H1 (cell line): ENCODE measurements at places on chromosomes 6 and 20.

DNA sequence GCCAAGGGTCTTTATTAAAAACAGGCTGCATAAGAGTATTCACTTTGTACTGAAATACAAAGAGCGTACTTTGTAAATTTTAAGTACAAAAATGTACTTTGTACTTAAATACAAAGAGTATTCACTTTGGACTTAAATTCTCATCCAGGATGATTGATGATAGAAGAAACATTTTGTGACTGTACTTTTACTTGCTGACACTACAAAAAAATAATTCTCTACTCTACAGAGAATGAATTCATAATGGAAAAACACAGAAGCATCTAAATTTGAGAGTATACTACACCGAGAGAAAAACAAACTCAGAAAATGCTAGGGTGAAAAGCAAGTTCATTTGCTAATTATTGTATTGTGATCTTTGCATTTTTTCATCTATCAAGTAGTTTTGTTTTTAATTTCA, 54.4 kb upstream of the STXBP5 start:
- no peak for DNase-seq

GRCh38 chr6:1311400-1312202, at the start of gene FOXQ1:
Gene FOXQ1 (plus strand): TSS chr6:1312098. CDS start chr6:1312705, 607 bp downstream.
- DNase-seq: peak; percentile 81

DNA sequence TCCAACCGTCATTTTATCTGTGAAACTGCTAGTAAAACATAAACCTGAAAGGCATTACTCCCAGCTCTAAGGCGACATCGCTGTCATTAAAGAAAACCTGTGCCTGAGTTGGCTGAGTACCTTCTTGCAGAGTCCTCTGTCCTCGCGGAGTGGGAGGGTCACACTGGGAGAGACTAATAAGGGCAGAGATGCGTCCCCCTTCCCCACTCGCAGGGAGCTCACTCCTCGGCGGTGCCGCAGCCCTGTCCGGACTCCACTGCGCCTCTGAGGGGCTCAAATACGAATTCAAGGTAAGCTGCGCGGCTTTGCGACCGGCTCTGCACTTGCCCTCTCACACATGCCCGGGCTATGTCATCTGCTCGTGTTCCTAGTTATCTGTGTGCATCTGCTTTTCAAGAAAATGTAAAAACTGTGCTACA, at the start of gene COL19A1:
TSS of gene COL19A1 (plus strand) at position 206 of the 419 bp plus-strand sequence. CDS start 13,012 bp downstream, outside the sequence.
- DNase-seq: peak; percentile 60

DNA sequence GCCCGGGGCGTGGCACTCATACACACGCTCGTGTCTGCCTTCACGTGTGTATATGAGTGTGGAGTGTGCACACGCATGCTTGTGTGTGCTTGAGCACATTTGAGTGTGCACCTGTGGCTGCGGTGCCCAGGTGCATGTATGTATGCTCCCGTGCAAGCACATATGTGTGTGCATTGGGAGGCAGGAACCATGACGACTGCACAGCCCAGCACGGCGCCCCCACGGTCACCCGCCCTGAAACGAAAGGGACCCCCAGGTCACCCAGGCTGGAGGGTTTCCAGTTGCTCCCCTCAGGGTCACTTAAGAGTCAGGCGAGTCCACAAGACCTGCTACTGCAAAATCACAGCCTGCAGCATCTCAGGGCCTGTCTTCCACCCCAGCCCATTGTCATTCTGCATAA, 94.7 kb downstream of the YTHDF1 start:
- DNase-seq: no peak

DNA sequence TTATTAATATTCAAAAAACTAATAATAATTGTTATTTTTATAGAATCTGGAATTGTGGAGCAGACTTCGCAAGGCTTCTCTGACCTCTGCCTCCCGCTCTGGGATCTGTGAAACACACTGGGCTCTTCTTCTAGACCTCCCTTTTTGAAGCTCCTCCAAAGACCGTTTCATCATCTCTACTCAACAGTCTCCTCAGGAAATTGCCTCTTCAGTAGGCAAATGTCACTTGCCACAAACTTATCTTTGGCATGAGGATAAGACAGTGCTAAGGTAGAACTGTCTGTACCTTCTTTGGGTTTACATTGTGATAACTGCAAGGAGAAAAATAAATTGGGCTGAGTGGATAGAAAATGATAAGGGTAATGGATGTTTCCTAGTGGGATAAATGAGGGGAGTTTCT, 2.3 kb upstream of the MAS1L start:
- DNase-seq: no peak

GRCh38 chr6:1291381-1291780, 20.5 kb upstream of the FOXQ1 start:
- no peak for DNase-seq

DNA sequence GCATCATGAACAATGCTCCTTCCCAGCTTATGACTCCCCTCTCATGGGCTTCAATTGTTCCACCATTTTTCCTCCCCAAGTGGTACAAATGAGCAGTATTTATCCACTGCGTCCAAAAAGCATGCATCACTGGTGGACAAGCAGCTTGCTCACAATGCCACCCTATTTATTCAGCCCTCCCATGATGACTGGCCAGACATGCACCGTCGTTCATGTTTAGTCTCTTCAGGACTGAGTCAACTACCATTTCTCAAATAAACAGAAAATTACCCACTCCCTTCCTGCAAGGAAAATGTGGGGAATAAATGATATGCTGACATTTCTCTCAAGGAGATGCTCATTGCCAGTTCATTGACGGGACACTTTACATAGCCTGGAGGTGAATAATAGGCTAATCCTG, 300.4 kb downstream of the C6orf118 start:
- no peak for DNase-seq

GRCh38 chr6:137707590-137708360, 159.3 kb upstream of the TNFAIP3 start:
- no peak for DNase-seq

GRCh38 chr6:72836971-72837370, 215.1 kb downstream of the KCNQ5 start:
- DNase-seq: no peak

- no peak for DNase-seq
These were observed 20.2 kb downstream of the SNHG17 start for GRCh38 chr20:38414769-38415450.

DNA sequence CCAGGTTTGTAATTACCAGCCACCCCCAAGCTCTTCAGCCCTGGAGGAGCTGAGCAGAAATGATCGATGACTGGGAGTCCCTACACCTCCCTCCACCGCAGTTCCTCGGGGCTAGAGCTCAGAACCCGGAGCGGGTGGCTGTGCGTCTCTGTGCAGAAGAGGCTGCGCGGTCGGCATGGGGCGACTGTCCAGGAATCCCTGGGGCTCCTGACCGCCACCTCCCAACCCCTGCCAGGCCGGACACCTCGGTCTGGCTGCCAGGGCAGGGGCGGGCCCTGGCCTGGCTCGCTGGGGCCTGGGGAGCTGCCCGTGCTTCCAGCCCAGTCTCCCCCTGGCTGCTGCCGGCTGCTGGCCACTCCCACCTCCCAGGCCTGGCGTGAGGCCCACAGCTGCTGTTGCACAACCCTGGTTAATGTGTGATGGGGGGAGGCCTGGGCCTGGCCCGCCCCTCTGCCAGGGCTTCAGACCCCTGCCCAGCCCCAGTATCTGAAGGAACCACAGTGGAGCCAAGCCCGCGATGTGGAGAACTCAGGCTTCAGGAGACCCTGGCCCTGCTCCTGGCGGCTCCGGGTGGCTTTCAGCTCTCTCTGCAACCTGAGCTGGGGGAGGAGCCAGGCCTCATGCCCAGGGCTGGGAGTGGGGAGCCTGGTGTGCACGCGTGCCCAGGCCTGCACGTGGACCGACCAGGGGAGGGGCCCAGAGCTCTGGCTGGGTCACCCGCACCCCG, 1.2 kb downstream of the SLC2A4RG start:
- DNase-seq: peak; percentile 86

DNA sequence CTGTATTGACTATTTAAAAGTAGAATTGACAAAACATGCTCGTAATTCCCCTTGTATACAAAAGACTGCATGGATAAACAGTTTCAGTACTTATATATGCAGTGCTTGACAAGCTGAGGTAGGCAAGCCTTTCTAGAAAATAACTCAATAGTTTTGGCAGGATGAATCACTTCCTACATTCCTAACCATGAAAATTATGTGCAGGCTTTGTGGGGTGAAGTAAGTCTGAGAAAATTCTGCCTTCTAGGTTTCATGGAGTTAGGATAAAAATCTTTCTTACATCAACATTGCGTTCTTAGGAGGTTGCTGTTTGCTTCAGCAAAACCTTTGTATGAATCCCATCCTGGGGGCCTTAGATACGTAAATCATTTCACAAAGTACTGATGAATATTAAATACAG, 801.4 kb upstream of the EYS start:
- DNase-seq: no peak

GRCh38 chr20:24453869-24454268, 15.6 kb upstream of the SYNDIG1 start:
- DNase-seq: no peak

- no peak for DNase-seq
These were observed 100.7 kb downstream of the CDH26 start for GRCh38 chr20:60058879-60059278.

DNA sequence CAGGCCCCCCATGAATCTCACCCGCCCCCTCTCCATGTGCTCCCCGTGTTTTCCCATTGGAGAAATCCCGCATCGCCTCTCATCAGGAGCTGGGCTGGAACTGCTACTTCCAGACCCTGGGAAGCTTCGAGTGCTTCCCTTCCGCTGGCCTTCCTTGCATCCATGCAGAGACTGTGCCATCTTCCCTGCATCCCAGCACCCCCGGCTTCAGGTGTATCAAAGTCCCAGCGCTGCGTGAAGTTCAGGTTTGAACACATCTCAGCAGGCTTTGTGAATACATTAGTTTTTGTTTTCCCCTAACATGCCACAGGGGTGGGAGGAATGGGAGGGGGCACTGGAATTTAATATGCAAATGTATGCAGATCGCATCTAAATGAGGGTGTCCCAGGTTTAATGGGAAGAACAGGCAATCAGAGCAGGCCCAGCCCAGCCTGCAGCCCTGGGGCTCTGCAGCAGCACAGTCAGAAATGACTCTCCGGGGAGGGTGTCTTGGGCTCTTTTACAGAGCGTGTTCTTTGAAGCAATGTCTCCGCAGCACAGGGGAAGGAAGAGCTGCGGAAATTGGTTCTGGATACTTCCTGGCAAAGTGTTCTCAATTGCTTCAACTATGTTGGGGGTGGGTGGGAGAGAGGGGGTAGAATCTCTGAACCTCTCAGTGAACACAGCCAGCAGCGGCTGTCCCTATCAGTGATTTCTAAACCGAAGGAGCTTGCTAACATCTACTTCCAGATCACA, 8.3 kb upstream of the MMP9 start:
- no peak for DNase-seq

DNA sequence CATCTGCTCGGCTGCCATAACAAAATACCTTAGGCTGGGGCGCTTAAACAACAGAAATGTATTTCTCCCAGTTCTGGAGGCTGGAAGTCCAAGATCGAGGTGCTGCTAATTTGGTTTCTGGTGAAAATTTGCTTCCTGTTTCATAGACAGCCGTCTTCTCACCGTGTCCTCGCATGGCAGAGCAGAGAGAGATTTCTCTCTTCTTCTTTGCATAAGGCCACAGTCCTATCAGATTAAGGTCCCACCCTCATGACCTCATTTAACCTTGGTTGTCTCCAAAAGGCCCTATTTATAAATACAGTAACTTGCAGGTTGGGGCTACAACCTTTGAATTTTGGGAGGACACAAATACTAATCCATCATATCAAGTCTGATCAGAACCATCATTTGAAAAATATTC, 544.3 kb downstream of the KIF16B start:
- no peak for DNase-seq

DNA sequence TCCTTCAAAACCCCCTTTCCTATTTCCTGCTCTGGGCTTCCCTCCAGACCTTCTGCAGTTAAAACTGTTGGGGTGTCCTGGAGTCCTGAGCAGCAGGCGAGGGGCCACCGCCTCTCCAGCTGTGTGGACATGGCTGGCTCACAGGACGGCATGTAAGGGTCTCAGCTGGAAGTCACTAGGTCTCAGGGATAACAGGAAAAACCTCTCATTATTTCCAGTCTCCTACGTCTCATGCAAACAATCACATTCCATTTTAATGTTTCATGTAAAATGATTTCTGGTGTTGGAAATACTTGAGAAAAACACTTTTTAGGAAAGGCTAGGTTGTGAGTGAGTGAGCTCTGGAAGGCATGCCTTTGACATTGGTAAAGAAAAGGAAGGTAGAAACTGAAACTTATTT, 158.7 kb downstream of the SCML4 start:
- no peak for DNase-seq

- DNase-seq: no peak
These were observed 131.7 kb downstream of the LRRC1 start for GRCh38 chr6:53926505-53926904.

- no peak for DNase-seq
These were observed 59.5 kb downstream of the TBC1D32 start for GRCh38 chr6:121274666-121275295.

DNA sequence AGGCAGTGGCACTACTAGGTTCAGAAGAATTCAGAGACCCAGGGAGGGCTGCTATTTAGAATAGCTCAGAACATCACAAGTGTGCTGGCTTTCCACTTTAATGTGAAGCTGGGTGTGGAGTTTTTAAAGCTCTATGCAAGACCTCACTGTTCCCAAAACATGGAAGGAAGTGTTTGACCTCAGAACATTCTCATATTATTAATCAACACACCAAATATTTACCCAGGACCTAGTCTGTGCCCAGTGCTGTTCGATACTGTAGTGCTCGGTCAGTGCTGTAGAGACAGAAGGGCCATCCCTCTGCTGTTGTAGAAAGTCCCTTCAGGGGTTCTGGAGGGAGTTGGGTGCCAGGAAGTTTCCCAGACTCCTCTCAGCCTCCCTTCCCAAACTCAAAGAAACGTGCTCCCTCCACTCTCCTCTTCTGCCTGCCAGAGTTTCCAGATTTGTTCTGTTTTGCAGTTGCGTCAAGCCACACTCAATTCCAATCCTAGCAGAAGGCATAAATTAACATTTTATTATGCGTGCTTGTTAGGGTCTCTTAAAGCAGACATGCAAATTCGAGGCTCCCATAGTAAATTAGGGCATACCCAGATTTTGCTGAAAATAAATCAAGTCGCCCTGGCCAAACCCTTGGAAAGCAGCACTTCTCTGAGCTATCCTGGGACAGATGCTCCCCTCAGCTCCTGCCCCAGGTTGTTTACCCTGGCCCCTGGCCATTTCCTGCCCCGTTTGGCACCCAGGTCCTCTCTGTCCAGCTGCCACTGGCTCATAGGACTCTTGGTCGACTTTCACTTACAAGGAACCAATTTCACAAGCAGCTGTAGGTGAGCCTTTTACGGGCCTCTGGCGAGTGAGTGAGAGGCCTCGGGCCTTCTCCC, 248.6 kb downstream of the HIVEP2 start:
- DNase-seq: no peak

- no peak for DNase-seq
These were observed 15.2 kb downstream of the RPP21 start for GRCh38 chr6:30360139-30360538.

- no peak for DNase-seq
These were observed 12.6 kb upstream of the CARMIL1 start for GRCh38 chr6:25266456-25267100.

GRCh38 chr20:58547623-58548475, 32.6 kb upstream of the APCDD1L start:
- peak; percentile 20 for DNase-seq
